Stimulated activated CD4-positive, alpha-beta T cell treated with anti-CD3 and anti-CD28 coated beads, TNF-alpha, amount 100 ng/mL, for 4 hours (primary cell): ENCODE measurements at places on chromosomes 7 and 10.

- DNase-seq: no peak
These were observed 18.4 kb upstream of the MACROH2A2 start for GRCh38 chr10:70034232-70034631.

DNA sequence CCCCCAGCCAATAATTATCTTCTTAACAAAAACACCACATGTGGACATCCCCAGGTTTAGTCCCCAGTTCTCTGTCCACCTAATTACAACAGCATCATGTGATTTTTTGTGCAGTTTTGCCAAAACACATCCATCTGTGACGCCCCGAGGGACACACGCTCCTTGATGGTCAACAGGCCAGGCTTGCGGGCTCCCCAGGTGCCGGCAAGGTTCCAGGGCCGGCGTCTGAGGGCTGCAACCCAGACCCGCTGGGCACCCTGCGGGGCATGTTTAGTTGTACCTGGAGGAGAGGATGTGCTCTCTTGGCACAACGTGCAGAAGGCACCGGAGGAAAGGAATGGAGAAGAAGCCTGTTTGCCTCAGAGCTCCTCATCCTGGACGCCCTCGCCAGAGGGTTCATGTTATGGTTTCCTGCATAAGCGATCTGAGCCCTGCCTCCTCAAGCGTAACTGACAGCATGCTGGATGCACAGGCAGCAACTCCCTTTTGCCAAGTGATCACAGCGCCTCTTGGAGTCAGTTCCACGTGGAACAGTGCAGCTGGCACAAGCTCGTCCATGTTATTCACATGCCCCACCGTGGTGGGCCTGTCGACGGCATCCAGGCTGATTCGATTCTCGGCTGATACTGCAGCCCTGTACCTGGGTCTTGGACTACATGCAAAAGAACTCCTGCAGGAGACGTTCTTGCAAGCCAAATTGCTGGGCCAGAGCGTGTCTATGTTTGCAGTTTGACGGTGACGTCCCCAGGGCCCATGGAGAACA lies 41.6 kb downstream of the JAKMIP3 start:
- no peak for DNase-seq

GRCh38 chr7:4681218-4681851 lies 760 bp upstream of the FOXK1 start:
- no peak for DNase-seq

DNA sequence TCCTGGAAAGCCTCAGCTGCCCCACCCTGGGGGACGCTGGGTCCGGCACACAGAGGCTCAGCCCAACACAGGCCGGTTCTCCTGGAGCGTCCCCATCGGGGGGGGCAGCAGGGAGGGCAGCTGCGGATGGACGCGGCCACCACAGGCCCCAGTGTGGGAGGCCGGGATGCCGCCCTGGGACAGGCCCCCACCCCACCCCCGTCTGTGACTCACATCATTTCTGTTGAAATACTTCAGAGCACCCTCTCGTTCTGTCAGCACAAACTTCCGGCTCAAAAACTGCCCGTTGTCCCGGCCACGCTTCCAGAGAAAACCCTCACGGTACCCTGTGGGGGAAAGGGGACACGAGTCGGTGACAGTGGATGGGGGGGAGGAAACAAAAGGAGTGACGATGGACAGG lies 28.5 kb downstream of the GET4 start:
- DNase-seq: no peak

DNA sequence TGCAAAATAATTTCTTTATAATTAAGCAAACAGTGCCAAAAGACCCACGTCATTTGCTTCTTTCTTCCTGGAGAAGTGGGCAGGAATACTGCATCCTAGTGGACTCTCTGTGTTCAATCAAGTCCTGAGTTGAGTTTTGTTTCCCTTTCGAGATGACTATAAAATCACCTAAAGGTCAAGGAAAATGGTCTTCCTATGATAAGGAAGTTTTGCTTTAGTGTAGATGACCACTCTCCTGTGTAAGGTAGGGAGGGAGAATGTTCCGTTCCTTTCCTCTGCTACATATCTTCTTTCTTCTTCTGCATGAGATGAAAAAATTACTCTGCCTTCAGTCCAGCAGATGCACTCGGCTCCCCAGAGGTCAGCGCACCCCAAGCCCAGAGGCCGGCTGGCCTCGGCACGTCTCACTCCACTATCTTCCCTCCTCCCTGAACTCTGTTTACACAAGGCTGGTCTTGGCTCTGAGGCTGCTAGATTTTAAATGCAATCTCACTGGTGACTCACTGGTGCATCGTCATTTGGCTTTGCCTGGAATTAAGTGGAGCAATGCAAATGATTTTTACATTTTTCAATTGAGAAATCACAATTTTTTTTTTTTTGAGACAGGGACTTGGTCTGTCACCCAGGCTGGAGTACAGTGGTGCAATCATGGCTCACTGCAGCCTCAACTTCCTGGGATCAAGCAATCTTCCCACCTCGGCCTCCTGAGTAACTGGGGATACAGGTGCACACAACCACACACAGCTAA lies 18.6 kb upstream of the VDAC2 start:
- no peak for DNase-seq
